CD4-positive, alpha-beta T cell treated with Interleukin-2 at 100 ng/mL for 4 hours (primary cell): ENCODE measurements at places on chromosomes 2 and 18.

- DNase-seq, result no peak
Observed at GRCh38 chr2:187003038-187003554, 154.1 kb upstream of the ZSWIM2 start.

DNA sequence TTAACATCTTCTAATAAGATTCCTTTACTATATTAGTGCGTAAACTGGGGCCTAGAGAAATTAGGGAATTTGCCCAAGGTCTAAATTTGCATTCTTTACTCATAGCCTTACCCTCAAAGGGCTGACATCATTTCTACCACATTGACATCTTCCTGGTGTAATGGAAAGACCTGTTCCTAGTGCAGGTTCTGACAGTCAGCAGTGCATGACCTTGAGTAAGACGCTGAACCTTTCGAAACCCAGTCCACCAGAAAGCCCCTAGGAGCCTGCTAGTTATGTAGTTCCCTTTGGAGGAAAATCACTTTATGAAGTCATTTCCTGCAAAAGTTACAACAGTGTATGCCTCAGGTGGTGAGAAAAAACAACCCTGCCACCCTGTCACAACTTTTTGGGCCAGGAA is 388.3 kb downstream of the TNS1 start:
- no peak for DNase-seq

- DNase-seq, result no peak
Observed at GRCh38 chr2:188042412-188042811, 249.3 kb upstream of the GULP1 start.

- no peak for DNase-seq
Observed at GRCh38 chr18:61333271-61333745, at the start of gene CDH20. CDH20 (plus strand) TSS chr18:61333430.

GRCh38 chr2:100630473-100630977 is 67.7 kb downstream of the PDCL3 start:
- no peak for DNase-seq

DNA sequence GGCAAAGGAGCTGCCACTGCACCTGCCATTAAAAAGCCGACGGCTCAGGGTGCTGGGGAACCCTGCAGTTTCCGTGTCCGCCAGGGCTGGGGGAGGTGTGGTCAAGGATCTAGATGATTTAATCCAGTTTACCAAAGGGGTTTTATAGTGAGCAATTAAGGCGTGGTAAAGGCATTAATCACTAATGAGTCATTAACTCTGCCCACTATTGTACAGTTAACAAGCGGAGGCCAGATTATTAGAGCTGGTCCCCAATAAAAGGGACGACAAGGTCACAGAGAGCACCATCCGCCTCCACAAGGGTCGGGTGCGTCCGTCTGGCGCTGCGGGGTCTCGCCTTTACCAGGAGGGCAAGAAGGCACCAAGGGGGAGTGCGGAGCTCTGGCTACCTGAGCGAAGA is 9.6 kb downstream of the RAX start:
- no peak for DNase-seq

GRCh38 chr2:30569946-30570345 is 122.9 kb downstream of the LCLAT1 start:
- DNase-seq, result no peak

DNA sequence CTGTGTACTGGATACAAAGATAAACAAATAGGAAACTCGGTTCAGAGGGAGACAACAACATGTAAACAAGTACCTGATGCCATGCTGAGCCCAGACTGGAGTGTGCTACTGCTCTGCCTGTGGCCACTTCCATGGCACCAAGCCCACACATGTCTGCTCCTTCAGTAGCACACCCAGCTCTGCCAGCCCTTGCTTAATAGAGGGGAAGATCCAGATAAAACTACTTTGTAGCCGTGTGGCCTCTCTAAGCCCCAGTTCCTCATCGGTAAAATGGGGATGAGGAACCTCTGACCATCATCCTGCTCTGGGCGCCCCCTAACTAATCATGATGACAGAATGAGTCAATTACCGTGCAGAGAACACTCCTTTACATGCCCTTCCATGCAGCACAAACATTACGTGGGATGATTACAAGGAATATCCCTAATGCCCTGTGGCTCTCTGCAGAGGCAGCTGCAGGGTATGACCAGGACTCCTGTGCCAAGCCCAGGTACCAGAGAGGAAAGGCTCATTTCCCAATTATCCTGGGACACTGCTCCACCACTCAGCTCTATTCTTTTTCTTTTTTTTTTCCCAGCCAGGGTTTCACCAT is 34.9 kb downstream of the DNMT3A start:
- no peak for DNase-seq

DNA sequence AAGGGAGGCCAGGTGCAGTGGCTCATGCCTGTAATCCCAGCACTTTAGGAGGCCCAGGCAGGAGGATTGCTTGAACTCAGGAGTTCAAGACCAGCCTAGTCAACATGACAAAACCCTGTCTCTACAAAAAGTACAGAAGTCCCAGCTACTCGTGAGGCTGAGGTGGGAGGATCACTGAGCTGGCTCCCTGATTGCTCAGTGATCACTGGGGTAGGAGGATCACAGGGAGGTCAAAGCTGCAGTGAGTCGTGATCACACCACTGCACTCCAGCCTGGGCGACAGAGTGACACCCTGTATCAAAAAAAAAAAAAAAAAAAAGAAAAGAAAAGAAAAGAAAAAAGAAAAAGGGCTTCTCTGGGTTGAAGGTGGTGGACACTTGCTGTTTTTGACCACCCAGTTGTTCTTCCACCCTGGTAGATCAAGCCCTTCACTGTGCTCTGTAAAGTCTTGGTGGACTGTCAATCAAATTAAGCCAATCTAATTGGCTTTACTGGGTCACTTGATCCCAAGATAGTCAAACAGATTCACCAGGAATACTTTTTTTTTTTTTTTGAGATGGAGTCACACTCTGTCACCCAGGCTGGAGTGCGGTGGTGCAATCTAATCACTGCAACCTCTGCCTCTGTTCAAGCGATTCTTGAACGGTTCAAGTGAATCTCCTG is 191.6 kb downstream of the AGPS start:
- no peak for DNase-seq

DNA sequence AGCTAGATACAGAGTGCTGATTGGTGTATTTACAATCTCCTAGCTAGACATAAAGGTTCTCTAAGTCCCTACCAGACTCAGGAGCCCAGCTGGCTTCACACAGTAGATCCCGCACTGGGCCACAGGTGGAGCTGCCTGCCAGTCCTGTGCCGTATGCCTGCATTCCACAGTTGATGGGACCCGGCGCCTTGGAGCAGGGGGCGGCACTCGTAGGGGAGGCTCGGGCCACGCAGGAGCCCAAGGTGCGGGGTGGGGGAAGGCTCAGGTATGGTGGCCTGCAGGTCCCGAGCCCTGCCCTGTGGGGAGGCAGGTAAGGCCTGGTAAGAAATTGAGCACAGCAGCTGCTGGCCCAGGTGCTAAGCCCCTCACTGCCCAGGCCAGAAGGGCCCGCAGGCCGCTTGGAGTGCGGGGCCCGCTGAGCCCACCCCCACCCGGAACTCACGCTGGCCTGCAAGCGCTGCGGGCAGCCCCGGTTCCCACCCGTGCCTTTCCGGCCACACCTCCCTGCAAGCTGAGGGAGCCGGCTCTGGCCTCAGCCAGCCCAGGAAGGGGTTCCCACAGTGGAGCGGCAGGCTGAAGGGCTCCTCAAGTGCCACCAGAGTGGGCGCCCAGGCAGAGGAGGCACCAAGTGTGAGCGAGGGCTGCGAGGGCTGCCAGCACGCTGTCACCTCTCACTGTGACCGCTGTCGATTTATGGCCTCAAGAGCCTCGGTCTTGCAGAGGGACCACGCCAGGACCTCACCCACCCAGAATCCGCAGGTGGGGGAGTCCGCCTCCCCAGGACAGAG is 76.5 kb downstream of the MEX3C start:
- no peak for DNase-seq

DNA sequence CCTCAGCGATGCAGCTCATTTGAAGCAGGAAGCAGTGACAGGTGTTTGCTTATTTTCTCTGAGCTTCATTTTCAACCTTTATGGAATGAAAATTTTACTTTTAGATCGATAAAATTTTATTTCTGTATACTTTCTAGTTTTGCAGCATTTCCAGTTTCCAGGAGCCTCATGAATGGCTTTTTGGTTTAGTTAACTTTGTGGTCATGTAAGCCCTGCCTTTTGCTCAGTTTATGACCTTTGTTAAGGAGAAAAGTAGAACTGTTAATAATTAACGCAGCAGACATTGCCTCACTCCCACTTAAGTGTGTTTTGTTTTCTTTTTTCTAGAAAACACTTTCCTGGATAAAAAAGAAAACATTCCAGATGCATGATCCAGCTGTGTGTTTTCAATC is 4.4 kb upstream of the FARP2 start:
- DNase-seq, result no peak

DNA sequence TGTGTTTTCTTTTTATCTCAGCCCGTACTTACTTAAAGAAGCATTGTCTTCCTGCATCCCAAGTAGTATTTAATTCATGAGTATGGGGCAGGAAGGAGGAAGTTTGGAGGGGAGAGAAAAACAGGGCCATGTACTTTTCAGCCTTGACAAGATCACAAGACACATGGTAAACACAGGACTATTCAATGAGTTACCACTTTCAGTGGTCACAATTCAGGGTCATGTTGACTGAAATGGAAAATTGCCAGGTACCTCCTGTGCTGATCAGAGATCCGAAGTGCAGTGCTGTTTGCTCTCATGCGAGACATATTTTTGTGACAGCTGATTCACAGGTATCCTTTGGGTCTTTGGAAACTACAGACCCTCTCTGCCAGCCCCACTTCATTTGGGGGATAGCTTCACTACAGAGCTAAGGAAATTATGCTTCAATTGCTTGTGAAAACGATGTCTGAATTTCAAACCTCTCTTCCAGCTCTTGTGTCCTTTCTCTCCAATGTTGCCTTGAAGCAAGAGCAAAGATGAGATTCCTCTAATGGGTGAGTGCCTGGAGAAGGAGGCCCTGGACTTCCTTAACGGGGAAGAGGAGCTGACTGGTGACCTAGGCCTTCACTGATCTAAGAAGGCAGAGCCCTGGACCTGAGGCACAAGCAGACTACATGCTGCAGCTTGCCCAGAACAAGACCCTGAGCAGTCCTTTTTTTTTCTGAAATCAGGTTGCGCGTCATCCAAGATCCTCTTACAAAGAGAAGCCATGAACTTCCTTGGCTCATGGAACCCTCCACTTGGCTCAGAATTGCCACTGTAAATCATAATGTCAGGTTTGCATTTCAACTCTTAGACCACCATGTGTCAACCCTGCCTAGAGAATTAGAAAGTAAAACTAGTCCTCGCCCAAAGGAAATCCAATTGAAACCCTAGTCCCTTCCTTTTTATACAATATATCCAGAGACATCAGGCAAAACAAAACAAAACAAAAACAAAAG is 44.1 kb downstream of the EVA1A start:
- no peak for DNase-seq

DNA sequence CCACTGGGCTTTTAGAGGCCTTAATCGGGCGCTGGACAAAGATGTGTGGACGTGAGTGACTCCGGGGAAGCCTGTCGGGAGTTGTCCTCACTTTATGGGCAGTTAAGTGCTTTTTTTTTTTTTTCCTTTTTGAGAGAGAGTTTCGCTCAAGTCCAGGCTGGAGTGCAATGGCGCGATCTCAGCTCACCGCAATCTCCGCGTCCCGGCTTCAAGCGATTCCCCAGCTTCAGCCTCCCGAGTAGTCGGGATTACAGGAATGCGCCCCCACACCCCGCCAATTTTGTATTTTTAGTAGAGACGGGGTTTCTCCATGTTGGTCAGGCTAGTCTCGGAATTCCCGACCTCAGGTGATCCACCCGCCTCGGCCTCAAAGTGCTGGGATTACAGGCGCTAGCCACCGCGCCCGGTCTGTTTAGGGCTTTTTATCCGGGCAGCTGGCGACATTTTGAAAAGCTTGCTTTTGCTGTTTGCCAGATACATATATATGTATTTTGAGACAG is 1.5 kb downstream of the MSH6 start:
- no peak for DNase-seq

DNA sequence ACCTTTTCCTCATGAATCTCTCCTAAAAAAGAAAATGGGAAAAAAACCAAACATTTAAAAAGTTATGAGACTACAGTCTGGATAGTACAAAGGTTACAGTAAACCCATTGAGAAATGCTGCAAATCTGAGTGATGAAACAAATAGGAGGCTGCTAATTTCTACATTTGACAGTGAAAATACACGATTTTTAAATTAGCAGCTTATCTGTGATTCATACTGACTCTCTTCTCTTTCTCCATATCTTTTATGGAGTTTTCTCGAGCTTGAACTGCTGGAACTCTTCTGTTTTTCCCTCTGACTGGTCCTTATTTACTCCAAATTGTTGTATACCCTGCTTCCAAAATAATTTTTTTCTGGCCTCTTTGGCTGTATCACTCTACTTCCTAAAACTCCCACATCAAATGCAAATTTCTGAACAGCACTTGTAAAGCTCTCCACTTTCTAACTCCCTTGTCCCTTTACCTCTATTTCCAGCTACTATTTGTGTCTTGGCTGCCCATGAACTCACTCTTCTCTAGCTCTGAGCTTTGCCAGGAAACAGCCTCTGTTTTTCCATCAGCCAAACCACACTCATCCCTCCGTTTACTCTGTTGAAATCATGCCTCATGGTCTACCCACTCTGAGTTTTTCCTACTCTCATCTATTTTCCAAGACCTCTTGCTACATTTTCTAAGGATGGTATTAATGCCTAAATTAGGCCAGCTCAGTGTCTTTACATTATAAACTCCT is 73.7 kb downstream of the RBMS1 start:
- no peak for DNase-seq

GRCh38 chr2:230934231-230935129 is 9.4 kb upstream of the GPR55 start:
- DNase-seq, result no peak

DNA sequence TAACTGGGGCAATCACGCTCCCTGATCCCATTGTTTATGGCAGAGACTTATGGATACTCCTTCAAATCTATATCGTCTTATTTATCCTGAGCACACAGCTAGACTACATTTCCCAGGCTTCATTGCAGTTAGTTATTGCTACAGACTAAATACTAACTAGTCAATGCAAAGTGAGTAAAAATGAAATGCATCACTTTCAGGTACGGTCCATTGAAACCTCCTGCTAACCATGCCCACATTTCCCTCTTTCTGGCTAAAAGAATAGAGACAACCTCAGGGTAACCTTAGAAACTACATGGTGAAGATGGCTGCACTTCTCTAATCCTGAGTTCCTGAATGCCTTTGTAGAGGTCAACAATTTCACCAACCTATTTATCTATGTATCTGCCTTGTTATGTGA is 437.4 kb downstream of the EPHA4 start:
- DNase-seq, result no peak

DNA sequence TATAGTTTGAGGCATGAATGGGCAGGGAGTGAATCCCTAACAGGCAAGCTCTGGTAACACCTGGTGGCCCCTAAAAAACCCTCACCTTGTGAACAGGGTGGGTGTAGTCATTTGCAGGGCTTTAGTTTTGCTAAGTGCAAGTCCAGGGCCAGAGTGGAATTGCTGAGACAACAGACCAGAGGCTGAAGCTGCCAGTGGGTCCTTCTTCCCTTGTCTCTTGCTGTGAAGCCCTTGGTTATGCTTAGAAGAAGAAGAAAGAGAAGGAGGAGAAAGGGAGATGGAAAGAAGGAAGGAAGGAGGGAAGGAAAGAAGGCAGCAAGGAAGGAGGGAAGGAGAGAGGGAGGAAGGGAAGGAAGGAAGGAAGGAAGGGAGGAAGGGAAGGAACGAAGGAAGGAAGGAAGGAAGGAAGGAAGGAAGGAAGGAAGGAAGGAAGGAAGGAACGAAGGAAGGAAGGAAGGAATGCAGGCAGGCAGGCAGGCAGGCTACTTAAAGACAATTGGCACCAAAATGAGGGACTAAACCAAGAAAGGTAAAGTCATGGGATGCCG is 45.8 kb downstream of the SMAD7 start:
- DNase-seq, result no peak
